ENCODE measurements at places on chromosomes 3 and 15. TPM values are rescaled to one million over a fixed set of nuclear protein-coding genes. Genes with fewer than 3 reads are reported as not detected.

The ST3GAL6 gene
- total RNA-seq, result 19.8 TPM

DNA sequence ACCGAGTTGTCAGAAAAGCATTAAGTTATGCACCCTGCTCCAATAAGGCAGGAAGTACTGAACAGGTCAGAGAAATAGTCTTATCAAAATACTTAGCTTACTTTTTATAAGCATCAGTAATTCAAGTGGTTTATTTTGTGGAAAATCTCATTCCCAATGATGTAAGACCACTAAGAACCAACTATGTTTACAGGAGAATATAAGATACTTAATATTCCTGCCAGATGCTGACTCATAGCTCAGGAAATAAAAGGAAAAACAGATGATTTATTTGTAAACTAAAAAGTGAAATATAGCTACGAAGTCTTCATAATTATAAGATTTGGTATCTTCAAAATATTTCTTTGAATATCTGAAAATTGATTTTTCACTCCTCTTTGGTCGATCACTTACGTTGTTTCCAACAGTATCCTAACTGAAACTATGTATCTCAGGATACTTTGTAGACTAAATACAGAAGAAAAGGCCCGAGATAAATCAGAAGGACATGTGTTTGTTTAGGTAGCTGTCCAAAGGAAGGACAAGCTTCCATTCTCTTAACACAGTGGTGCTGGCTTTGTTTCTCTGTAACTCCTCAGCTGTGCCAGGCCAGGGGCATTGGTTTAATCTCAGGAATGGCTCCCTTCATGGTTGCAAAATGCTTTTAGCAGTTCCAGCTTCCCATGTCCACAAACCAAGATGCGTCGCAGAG is 295.8 kb downstream of the GBE1 start:
- DNase-seq, result no peak

DNA sequence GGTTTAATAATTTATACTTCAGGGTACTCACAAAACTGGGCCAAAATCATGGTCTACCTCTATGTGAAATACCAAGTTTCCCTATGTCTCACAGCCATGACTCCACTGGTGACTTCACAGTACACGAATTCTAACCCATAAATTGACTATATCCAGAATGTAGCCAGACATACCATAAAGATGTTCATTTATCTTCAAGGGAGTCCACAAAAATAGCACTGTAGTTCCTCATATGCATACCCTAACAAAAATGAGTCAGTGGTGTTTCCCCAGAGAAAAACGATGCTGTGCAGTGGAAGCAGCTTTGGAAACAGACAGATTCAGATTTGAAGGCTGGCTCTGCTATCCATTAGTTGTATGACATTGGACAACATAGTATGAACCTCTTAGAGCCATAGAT is 438.8 kb downstream of the FHIT start:
- no peak for DNase-seq

The SRPRB gene
- 25.6 TPM for total RNA-seq

The CHST2 gene
- total RNA-seq, result 4.1 TPM

GRCh38 chr15:34721802-34722438 is 32.9 kb downstream of the GJD2 start:
- DNase-seq, result peak; percentile 22

GRCh38 chr15:57704441-57704840 is 2.1 kb upstream of the POLR2M start:
- no peak for DNase-seq

The MYO5C gene
- total RNA-seq, result 9.7 TPM

The THAP10 gene
- 2.0 TPM for total RNA-seq

- no peak for DNase-seq
These were observed 32.0 kb downstream of the ST8SIA2 start for GRCh38 chr15:92425578-92426225.

DNA sequence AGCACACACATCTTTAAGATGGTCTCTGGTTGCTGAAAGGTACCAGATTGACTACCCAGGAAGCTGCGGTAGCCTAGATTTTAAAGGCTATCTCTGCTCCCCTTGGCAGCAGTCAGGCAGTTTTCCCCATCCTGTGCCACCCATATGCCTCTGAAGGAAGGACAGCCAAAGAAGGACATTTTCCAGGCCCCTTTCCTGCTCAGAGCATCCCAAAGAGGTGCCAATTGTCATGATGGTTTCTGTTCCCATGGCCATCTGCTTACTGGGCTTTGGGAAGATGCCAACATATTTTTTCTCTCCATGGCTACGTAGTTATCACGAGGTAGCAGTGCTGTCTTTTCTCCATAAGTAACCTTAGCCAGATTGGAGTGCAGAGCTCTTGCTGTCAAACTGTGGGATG is 39.7 kb downstream of the UNC13C start:
- no peak for DNase-seq

DNA sequence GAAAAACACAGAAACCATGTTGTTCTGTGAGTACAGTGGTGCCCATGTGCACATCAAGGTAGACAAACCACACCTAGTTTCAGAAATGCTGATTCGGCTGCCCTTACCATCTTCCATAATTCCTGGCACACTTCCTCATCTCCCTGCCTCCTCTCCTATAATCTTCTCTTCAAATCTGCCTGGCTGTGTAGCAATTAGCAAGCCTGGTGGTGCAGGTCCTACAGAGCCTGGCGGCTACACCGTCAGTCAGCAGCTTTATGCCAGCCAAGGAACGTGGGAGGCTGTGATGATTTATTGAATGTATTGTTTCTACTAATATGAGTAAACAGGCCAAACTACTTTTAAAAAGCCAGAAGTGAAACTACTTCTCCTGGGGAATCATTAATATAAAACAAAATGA is 106.8 kb downstream of the SEMA6D start:
- DNase-seq, result peak; percentile 44

The GOLGA6A gene
- total RNA-seq, result 2.2 TPM

The STRIT1 gene
- not detected for total RNA-seq

DNA sequence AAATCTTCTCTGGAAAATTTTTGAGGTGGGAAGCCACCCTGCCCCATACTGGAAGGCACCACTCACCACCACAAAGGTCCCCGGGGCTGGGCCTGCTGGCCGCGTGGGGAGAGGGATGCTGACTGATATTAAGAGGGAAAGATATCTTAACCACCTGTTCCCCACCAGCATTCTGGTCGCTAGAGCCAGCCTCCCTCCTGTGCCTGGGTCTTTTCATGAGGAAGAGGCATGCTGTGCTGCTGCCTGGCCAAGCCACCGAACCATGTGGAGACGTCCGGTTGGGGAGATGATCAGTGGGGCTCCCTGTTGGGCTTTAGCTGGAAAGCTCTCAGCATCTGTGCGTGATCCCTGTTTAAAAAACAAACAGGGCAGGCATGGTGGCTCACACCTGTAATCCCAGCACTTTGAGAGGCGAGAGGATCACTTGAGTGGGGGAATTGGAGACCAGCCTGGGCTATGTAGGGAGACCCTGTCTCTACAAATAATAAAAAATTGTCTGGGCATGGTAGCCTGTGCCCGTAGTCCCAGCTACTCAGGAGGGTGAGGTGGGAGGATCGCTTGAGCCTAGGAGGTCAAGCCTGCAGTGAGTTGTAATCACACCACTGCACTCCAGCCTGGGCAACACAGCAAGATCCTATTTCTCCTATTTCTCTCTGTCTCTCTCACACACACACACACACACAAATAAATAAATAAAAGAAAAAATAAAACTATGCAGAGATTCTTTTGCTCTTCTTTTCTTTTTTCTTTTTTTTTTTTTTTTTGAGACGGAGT is 1.0 kb downstream of the KLHL18 start:
- DNase-seq, result no peak

DNA sequence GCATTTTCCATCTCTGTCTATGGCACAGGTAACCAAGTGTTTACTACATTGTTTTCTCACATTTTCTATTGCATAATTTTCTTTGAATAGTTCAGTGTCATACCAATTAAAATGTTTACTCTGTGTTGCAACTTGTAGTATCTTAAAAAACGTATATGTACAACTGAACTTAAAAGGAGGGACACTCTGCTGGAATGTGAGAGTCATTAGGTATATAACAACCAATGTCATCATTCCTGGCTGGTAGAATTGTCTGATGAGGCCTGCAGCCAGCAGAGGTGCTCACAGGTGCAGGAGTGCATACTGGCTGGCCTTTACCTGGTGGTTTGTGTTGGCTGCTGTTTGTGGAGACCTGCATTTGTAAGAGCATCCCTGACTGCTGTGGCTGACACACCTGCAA is 19.1 kb upstream of the RARRES1 start:
- DNase-seq, result no peak

DNA sequence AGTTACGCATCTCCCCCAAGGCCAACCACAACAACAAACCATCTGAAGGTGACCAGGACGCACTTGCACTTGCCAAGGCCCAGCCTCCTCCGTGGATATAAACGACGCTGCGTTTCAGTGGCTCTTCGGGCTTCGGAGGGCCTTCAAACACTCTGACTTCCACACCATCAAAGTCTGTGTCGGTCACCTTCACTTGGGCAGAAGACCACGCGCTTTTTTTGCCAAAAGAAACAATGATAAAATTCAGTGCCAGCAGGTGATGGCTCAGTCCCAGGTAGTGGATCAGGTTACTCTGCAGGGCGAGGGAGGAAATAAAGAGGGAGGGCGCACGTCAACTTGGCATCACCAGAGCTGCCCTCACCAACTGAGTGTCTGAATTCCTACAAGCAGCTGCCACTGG is 63.0 kb downstream of the NCEH1 start:
- no peak for DNase-seq

DNA sequence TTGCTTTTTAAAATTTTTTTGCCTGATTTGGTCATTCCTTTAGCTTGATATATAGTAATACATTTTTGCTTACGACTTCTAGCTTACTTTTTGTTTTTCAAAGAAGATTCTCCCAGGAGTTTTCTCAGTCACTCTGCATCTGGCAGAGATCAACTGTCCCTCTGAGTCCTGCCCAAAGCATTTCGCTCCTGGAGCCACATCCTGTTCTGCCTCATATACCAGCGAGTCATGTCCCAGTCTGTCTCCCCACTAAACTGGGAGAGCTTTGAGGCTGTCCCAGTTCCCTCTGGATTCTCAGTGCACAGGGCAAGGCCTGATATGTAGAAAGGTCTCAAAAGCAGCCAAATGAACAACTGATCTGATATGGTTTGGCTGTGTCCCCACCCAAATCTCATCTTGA is 326.3 kb downstream of the ARRDC4 start:
- DNase-seq, result no peak

GRCh38 chr3:155876503-155876902 is 6.1 kb downstream of the GMPS start:
- DNase-seq, result no peak

- no peak for DNase-seq
These were observed 130.2 kb upstream of the STRIT1 start for GRCh38 chr3:155423526-155424322.

The KIF15 gene
- 0.79 TPM for total RNA-seq

The BOC gene
- 75.3 TPM for total RNA-seq

GRCh38 chr3:43997788-43998369 is 243.8 kb upstream of the TOPAZ1 start:
- DNase-seq, result no peak

- DNase-seq, result no peak
These were observed 760.2 kb downstream of the GRM7 start for GRCh38 chr3:7621046-7621630.

- no peak for DNase-seq
These were observed 25.8 kb upstream of the ADPGK start for GRCh38 chr15:72809329-72809728.

DNA sequence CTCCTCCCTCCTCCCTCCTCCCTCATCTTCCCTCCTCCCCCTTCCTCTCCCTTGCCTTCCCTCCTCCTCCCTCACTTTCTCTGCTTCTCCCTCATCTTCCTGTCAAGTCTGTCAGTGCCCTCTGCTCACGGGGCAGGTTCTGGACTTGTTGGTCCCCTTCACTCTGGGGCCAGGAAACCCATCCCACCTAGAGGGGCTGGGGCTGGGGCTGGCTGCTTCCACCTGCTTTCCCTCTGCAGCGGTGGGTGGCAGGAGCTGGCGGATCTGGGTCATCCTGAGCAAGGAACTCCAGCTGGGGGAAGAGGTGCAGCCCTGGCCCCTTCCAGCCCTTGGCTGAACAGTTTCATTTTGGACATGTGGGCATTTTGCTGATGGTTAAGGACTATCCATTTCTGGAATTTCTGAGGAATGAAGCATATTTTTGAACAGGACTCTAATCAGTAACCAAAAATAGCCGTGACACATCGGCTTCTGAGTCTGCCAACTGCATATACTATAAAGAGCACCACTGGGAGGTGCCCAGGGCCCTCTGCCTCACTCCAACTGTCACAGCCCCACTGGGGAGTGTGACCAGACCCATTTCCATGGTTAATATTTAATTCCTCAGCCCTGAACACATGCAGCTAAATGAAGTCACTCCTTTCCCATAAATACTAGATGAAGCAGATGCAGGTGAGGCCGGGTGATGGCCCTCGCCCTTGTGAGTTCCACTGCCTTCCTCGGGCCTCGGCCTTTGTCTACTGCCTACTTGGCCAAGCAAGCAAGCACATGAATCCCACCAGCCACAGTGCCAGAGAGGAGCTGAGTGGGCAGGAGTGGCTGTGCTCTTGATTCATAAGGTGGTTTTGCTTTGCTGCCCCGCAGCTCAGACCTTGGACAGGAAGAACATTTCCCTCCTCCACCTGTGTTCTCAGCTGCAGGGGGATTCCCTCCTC is 39.8 kb downstream of the CHDH start:
- DNase-seq, result no peak

The CHCHD6 gene
- 18.8 TPM for total RNA-seq

The HYAL1 gene
- 19.5 TPM for total RNA-seq

GRCh38 chr3:192068464-192069254 is 607.7 kb downstream of the PYDC2 start:
- DNase-seq, result no peak

- peak; percentile 89 for DNase-seq
These were observed 33.1 kb downstream of the RAB11A start for GRCh38 chr15:65902373-65902772.

- DNase-seq, result no peak
These were observed 224.3 kb downstream of the CDIN1 start for GRCh38 chr15:36803773-36804172.

DNA sequence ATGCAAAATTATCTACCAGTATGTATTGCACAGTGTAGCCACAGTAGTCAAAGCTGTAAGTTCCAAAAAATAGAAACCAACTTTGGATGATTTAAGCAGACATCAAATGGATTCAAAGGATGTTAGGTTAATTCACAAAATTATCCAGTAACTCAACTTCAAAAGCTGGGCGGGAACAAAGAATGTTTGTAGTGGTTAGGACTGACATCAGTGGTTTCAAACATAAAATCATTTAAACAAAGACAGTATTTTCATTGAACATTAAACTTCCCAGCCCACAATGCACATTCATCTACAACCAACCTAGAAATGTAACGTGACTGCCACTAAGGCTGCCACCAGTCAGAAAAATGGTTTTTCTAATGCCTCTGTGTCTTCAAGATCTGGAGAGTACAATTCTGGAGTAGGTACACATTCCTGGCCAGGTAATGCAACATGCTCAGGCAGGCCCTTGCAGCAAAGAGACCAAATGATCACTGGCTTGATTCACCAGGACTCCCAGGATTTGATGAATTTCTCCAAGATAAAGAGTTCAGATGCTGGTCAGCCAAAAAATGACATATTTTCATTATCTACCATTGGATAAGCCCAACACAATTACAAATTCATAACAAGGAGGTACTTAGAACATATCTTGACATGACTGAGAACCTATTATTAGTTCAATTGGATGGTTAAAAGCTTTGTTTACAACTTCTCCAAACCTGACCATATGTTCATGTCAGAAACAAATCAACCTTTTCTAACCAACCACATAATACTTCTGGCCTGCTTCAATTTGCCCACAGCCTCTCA is 189.8 kb upstream of the CNTN4 start:
- DNase-seq, result no peak

The INTS14 gene
- total RNA-seq, result 22.6 TPM

GRCh38 chr3:154274348-154274747 is 49.9 kb downstream of the DHX36 start:
- DNase-seq, result no peak

GRCh38 chr3:24520976-24521419 is 26.3 kb upstream of the THRB start:
- no peak for DNase-seq
